HT-29 (cell line): ENCODE measurements at places on chromosomes 16 and 17. TPM values are rescaled to one million over a fixed set of nuclear protein-coding genes. Genes with fewer than 3 reads are reported as not detected.

GRCh38 chr16:31711344-31711845 lies 162.2 kb upstream of the ZNF267 start:
- no peak for DNase-seq

DNA sequence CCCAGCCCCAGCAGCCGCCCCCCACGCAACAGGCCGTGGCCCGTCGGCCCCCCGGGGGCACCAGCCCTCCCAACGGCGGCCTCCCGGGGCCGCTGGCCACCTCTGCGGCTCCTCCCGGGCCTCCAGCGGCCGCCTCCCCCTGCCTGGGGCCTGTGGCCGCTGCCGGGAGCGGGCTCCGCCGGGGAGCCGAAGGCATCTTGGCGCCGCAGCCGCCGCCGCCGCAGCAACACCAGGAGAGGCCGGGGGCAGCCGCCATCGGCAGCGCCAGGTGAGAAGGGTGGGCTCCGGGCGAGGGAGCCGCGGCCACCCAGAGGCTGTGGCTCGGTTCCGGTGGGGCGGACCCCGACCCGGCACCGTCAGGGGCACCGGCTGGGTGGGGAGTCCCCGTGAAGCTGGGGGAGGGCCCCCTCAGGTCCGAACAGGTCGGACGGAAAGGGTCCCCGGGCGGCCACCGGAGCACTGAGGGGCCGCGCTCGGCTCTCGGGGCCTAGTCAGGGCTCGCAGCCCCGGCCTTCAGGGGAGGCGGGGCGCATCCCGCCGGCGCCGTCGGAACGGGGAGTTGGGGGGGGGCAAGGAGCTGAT lies 583 bp downstream of the ATXN2L start:
- no peak for DNase-seq

DNA sequence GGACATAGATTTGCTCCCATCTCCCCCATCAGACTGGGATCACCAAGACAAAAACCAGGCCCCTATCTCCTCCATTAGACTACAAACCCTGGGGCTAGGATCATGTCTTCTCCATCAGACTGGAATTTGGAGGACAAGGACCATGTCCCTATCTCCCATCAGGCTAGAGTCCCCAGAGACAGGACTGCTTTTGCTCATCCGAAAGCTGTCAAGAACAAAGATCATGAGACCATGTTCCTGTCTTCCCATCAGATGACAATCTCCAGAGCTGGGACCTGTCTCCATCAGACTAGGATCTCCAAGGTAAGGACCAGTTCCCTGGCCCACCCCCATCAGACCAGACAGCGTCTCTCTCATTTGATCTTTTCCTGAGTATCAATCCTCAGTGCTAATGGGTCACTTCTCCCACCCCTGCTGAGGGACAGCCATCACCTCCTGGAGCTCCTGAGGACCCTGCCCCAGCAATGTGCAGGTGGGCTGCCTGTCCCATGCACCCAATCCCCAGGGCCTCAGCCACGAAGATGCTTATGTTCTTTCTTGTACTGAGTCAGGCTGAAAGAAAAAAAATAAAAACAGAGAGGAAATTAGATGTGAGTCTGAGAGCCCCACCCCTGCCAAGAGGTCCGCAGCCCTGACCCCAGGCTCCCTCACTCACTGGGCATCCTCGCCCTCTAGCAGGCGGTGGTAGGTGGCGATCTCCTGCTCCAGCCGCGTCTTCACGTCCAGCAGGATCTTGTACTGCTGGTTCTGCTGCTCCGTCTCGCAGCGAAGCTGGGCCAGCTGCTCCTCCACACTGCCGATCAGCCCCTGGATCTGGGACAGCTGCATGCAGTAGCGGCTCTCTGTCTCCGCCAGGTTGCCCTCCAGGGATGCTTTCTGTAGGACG lies 90.3 kb downstream of the GOSR1 start:
- no peak for DNase-seq

DNA sequence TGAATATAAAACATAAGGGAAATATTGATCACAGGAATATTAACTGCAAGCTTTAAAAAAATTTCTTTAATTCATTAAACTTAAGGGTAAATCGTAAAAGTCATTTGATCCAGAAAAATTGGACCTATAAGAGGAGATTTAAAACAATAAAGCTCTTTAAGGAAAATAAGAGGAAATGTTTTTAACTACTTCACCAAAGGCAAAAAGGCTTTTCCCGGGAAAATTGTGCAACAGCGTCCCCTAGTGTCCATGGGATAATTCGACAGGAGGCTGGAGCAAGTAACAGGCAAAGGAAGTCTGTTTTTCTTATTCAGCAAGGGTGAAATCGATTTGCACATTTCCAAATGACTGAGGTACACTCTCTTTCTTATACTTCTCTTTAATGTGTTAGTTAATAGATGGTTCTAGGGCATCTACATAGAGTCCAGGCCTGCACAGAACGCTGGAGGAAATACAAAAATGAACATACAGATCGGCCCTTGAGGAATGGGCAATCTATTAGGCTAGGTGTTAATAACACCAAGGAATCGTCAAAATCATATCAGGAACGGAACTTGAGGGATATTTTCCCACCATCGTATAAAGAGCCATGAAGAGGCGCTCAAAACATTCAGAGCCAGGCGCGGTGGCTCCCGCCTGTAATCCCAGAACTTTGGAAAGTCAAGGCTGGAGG lies 61.4 kb downstream of the ZNF18 start:
- peak; percentile 69 for DNase-seq

The MYH3 gene
- 0.25 and 1.0 TPM in 2 replicates for total RNA-seq

The TP53 gene
- 57.1 and 61.0 TPM in 2 replicates for total RNA-seq
